NCI-H2029 treated with DMSO at 0.1 percent for 48 hours (cell line): ENCODE measurements at places on chromosomes 5 and 9.
A peak's percentile ranks its signal among the peaks of the same experiment; 100 is the strongest.

DNA sequence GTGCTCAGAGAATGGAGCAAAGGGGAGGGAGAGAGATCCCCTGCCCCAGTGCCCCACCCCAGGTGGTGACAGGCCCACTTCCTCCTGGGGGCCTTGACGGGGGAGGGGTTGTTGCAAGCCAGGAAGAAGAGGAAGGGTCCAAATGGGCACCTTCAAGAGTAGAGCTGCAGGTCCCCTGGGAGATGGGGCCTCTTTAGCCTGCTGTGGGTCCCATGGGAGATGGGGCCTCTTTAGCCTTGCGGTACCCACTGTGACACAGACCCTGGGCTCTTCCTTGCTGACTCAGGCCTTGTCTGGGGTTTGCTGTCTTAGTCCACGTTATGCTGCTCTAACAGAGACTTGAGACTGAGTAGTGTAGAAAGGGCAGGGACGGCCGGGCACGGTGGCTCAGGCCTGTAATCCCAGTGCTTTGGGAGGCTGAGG lies 9.6 kb upstream of the TOR4A start:
- DNase-seq, result no peak

DNA sequence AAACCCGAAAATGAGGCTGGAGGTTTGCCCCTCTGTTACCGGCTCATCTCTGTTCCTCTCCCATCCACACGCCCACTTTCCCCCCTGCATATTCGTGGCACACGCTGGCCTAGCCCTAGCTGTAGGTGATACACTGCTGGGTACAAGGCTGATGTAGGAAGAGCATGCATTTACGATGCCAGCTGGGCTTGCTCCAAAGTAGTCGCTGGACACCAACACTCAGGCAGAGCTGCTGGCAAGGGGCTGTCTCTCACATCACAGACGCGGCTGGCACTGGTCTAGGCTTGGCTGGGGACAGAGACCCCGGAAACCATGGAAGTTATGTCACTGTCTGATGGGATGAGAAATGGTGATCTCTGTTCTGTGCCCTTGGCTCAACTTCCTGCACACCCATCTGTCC lies 9.8 kb upstream of the PHYKPL start:
- no peak for DNase-seq

DNA sequence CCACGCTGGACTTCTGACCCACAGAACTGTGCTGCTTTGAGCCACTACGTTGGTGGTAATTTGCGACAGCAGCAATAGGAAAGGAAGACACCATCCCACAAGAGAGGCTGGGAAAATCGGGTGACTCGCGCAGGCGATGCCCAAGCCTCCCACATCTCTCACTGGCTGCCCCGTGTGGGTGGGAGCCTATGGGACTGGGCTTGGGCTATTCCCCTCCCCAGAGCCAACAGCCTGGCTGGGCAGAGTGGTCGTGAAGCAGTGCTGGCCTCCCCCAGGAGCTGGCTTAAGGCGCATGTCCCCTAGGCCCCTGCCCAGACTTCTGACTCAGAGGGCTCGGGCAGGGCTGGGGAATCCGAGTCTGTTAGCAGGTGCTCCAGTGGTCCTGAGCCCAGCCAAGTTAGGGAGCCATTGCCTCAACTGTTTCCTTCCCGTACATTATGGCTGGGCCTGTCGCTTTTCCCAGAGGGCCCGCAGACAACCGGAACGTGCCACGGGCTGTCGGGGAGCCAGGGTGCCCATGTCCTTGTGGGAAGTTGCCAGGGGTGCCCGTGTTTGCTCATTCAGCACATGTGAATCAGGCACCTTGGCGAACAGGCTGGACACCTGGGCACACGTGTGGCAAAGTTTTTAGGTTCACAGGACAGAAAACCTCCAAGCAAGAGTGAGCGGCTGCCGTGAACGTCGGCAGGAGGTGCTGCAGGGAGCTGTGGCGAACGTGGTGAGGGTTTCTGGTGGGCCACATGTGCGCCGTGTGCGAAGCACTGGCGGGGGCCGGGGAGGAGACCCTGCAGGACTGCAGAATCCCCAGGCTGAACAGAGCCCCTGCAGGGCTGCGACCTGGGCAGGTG lies 7.0 kb upstream of the RASGEF1C start:
- no peak for DNase-seq

DNA sequence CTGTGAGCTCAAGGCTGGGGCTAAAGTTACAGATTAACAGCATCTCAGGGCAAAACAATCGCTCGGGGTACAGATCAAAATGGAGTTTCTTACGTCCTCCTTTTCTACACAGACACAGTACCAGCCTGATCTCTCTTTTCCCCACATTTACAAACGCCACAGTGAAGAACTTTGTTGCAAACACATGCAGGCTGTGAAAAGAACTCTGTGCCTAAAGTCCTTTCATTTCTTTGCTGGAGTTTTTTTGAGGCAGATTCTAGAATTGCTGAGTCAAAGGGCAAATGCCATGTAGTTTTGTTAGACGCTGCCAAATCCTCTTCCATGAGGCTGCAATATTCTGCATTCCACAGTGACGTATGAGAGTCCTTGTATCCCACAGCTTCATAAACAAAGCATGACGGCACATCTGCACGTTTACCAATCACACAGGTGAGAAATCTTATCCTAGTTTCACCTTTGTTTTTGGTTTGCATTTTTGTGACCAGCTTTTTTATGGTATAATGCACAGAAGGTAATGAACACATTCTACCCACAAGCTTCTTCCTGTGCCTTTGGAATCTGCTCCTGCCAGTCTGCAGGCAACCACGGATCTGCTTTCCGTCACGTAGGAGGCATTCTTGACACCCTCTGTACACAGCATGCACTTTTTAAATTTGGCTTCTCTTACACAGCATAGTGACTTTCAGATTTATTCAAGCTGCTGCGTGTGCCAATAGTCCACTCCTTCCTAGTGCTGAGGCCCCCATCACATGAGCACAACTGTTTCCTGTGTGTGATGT lies 44.6 kb upstream of the LPCAT1 start:
- peak; percentile 82 for DNase-seq

- no peak for DNase-seq
Observed at GRCh38 chr5:59674763-59675162, 218.8 kb downstream of the PDE4D start.

DNA sequence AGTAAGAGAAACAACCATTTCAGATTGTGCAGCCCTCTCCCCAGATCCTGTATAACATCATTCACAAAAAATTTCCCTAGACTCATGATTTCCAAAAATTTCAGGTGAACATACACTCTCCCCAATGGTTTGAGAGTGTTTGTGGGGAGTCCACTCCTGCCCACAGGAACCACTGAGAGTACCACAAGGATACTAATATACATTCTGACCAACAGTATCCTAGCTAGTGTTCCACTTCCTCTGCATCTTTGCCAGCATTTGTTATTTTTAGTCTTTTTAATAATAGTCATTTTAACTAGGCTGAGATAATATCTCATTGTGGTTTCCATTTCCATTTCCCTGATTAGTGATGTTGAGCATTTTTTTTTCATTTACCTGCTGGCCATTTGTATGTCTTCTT lies 155.4 kb downstream of the DTWD2 start:
- DNase-seq, result no peak

DNA sequence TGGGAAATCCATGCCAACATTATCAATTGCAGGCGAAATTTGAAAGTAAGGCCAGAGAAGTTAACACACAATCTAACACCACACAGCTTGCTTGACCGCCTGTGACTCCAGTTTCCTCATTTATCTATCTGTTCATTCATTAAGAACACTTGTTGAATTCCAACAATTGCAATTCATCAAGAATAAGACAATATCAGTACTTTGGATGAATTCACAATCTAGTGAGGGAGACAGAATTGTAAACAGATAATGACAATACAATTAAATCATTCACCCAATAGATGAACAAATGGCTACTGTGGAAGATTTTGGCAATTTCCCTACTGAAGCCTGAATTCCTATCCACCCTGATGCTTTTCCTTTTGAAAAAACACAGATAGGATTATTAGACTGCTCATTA lies 181.6 kb downstream of the TRIM36 start:
- no peak for DNase-seq

DNA sequence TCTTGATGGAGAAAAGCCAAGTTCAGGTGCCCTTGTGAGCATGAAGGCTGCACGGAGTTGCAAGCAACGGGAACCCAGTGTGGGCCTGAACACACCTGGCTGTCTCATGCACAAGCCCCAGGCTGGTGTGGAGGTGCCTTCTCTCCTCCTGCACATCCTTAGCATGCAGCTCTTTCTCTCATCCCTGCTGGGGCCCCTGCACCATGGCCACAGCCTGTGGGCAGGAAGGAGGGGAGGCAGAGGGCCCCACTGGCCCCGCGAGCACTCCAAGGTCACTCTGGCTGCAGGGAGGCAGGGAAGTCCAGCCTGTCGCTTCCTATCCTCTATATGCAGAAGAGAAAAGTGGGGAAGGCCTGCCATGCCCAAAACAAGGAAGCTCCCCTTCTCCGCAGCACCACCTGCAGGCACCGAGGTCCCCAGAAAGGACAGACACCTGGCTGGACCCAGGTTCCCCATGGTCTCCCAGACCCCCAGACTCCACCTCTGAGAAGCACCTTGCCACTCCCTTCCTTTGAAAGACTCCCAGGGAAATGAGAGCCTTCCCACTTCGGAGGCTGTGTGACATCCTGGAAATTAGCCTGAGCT lies 18.6 kb downstream of the STKLD1 start:
- DNase-seq, result no peak

GRCh38 chr9:122367774-122368460 lies 2.9 kb upstream of the PTGS1 start:
- no peak for DNase-seq

DNA sequence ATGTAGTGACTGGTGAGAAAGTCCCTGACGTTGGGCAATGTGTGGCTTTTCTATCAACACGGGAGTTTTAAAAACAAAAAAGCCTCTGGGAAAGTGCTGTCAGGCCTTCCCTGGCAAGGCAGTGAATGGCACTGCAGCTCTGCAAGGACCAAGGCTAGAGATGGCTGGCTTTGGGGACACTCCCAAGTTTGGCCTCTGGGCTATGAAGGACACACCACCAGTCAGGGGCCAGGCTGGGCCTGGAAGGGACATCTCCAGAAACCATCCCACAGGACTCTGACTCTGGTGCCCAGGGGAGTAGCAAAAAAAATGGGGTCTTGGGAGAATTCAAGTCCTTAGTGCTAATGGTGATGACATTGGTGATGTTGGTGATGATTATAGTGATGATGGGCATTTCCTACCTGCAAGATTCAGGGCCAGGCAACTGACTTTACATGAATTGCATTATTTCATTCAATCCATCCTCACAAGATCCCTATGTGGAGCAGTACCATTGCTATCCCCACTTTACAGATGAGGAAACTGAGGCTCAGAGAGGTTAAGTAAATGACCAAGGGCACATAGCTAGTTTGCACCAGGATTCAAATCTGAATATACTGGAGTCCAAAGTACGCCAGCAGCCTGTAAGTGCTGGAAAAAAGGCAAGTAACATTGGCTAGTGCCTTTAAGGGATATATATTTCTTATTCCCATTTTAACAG lies 2.6 kb upstream of the PPARGC1B start:
- DNase-seq, result no peak

DNA sequence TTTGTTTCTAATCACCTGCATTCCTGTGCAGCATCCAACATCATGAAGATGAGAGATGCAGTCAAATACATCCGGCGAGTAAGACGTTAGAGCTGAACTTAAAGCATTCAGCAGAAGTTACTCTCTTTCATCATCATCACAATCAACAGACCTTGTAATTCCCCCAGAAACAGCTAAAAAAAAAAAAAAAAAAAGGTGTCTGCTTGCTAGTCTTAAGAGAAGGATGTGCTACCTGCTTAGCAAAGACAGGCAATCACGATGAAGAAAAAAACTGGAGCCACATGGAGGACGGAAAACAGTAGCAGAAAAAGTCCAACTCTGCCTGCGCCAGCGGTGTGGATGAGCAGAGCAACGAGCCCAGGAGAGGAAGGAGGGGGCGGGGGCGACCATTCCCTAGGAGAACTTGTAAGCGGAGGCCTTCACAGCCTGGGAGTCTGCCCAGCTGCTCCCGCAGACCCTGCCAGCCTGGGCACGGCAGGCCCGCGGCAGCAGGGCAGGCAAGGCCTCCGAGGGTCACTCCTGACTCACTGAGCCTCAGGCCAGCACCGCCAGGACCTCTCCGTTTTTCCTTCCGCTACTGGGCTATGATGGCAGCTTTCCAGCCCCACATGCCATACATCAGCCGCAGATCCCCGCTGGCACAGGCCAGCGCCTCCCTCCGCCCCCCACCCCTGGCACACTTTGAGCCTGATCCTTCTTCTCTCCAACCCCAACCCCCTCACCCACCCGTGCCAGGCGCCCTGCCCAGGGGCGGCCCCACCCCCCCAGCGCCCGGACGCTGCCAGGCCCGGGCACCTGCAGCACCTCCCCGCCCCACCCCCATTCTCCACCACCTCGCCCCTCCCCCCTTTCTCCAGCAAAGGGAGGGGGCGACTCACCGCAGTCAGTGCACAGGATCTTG lies 1.4 kb downstream of the NRG2 start:
- no peak for DNase-seq

GRCh38 chr5:172667786-172668593 lies 26.9 kb downstream of the NEURL1B start:
- no peak for DNase-seq

GRCh38 chr9:70411121-70411929 lies 3.1 kb downstream of the KLF9 start:
- no peak for DNase-seq

DNA sequence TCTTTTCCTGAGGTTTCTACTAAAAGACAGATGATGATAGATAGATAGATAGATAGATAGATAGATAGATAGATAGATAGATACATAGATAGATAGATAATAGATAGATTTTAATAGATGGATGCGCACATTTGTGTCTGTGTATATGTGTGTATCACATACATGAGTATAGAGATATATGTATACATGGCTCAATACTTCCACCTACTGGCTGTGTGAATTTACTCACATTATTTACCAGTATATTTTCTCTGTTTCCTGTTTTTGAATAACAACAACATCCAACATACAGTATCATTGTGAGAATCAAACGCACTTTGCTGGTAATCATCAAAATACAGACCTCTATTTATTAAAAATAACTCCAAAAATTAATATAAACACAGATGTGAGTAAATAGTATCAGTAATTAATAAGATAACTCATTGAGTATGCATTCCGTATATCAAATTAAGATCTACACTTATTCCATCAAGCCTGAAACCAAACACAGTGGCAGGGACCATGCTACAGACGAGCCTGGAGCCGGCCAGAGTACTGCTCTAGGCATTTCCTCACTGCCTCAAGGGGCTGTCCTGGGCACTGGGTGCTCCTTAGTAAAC lies 338.0 kb downstream of the SEMA5A start:
- peak; percentile 9 for DNase-seq

DNA sequence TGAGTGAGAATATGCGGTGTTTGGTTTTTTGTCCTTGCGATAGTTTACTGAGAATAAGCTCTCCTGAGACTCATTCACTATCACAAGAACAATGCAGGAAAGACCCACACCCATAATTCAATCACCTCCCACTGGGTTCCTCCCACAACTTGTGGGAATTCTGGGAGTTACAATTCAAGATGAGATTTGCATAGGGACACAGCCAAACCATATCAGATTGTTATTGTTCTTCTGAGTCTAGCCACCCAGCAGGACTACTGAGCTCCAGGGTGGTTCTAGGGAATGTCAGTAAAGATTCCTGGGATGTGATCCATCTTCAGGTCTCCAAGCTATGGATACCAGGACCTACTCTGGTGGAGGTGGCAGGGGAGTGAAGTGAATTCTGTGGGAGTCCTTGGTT lies 2075.1 kb upstream of the CDH9 start:
- no peak for DNase-seq
